ENCODE measurements at places on chromosomes 11 and 22.

- DNase-seq, result no peak
Measured at GRCh38 chr11:59243633-59244032, 30.9 kb upstream of the MPEG1 start.

GRCh38 chr11:125457814-125458343 is 38.2 kb downstream of the FEZ1 start:
- DNase-seq, result no peak

DNA sequence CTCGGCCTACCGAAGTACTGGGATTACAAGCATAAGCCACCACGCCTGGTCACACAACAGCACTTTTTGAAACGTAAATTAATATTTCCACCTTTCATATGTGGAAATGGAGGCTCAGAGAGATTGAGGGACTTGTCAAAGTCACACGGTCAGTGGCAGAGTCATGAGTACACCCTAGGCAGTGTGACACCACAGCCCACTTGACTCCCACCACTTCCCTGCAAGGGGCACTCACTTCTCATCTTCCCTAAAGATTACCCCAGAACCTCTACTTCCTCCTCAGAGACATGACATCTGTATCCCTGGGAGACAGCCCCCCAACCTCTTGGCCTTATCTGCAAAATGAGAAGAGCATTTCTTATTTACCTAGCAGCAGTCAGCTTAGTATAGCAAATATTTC is 16.5 kb upstream of the MYOD1 start:
- DNase-seq, result no peak

GRCh38 chr11:2084721-2085120 is 54.5 kb downstream of the IGF2 start:
- no peak for DNase-seq

DNA sequence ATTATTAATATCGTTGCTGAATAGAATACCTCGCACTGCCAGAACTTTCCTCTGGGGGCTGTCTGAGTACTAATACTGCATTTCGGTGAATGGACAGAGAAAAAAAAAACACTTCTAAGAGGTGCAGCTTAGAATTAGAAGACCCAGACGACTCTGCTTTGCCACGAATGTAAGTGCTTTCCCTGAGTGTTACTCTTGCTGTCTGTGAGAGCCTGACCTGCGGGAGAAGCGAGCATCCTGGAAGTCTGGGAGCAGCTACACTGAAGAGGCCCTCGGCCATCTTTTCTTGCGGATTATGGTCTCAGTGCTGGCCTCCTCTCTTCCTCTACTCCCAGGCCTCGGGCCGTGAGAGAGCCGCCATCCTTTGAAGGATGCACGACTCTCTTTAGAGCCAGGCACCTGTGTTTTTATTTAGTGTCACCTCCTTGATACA is 94.9 kb downstream of the SCN3B start:
- no peak for DNase-seq

GRCh38 chr22:37065961-37066360 is 14.4 kb downstream of the KCTD17 start:
- DNase-seq, result no peak

- DNase-seq, result no peak
Measured at GRCh38 chr11:15976433-15977045, 379.8 kb downstream of the SOX6 start.

- peak; percentile 55 for DNase-seq
Measured at GRCh38 chr22:19941365-19942082, at the start of the genes COMT and TXNRD2. Gene COMT (plus strand): TSS chr22:19941772. CDS start chr22:19962527, 20,755 bp downstream. Gene TXNRD2 (minus strand): TSS chr22:19941818. CDS start chr22:19941803, 15 bp downstream.

GRCh38 chr11:119583585-119583984 is 145.4 kb downstream of the NECTIN1 start:
- DNase-seq, result no peak

GRCh38 chr11:131661132-131661531 is 290.7 kb downstream of the NTM start:
- no peak for DNase-seq

GRCh38 chr11:60378354-60378753 is at the start of gene MS4A7:
Gene MS4A7 (plus strand): TSS chr11:60378532. CDS start chr11:60383142, 4,610 bp downstream.
- DNase-seq, result no peak
